ENCODE measurements at places on chromosomes 12 and 14.

- no peak overlapping the region for H3K4me3 ChIP-seq
- peaks cover 19% of the 10 kb centered on the region for H3K4me1 ChIP-seq
- no peak for DNase-seq
- no peaks in the 10 kb centered on the region for H3K36me3 ChIP-seq
- no peak overlapping the region for H3K27ac ChIP-seq
- no peaks in the 10 kb centered on the region for H3K27me3 ChIP-seq
Measured at GRCh38 chr12:82758749-82759330, 72.1 kb downstream of the TMTC2 start.

DNA sequence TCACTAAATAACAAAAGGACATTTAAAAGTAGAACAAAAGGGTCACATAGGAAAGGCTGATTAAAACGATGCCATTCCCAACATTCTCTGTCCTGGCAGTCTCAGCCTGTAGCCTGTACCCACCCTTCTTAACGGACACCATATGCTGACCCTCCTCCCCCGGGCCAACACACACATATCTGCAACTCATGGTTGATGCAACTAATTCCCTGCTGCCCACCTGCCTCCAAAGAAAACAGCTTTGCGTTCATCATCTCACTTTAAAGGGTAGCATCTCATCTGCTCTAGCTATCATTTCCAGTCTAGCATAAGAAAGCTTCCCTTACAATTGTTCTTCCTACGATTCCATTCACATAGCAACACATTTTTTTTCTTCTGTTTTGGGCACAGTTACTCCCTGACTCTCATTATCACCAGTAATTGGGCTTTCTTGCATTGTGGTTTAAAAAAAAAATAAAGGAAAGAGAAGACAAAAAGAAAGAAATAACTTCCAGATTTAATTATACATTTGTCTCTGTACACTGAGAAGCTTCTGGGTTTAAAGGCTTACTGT lies 92.9 kb downstream of the KCNC2 start:
- H3K4me1 ChIP-seq, result peaks cover 9% of the 10 kb centered on the region
- no peak overlapping the region for H3K27ac ChIP-seq
- H3K4me3 ChIP-seq, result no peak overlapping the region
- H3K36me3 ChIP-seq, result no peaks in the 10 kb centered on the region
- no peaks in the 10 kb centered on the region for H3K27me3 ChIP-seq
- no peak for DNase-seq

- no peak for DNase-seq
- H3K4me3 ChIP-seq, result peak overlapping the region; percentile 90
- H3K27ac ChIP-seq, result no peak overlapping the region
- no peaks in the 10 kb centered on the region for H3K27me3 ChIP-seq
- H3K36me3 ChIP-seq, result peaks cover 3% of the 10 kb centered on the region
Measured at GRCh38 chr14:102507857-102508312, 1.7 kb downstream of the ANKRD9 start.

- peaks cover 49% of the 10 kb centered on the region for H3K4me1 ChIP-seq
- H3K27ac ChIP-seq, result no peak overlapping the region
- H3K36me3 ChIP-seq, result peaks cover 5% of the 10 kb centered on the region
Measured at GRCh38 chr12:63917864-63918799, 73.6 kb downstream of the SRGAP1 start.

- H3K27ac ChIP-seq, result no peak overlapping the region
- no peak overlapping the region for H3K4me3 ChIP-seq
- peaks cover 10% of the 10 kb centered on the region for H3K36me3 ChIP-seq
- no peaks in the 10 kb centered on the region for H3K4me1 ChIP-seq
- DNase-seq, result no peak
Measured at GRCh38 chr14:106787626-106788025, 1261.2 kb downstream of the TMEM121 start.

DNA sequence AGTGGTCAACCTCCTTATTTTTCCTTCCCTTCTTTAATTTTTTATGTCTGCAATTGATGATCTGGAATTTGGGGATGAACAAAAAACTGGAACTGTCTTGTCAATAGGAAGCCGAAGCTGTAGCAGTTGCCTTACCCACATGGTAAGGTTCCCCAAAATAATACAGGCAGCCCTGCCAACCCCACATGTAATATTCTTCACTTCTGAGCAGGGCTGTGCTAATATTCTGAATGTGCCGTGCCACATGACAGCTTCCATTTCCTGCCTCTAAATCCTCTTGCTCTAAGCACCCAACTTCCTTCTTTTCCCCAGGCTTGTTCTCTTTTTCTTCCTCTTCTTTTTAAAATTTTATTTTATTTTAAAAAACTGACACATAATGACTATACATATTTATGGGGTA lies 39.6 kb downstream of the GPATCH2L start:
- peaks cover 13% of the 10 kb centered on the region for H3K36me3 ChIP-seq
- H3K4me1 ChIP-seq, result peaks cover 16% of the 10 kb centered on the region
- DNase-seq, result no peak

- no peak overlapping the region for H3K4me3 ChIP-seq
- DNase-seq, result no peak
- peaks cover 42% of the 10 kb centered on the region for H3K4me1 ChIP-seq
Measured at GRCh38 chr12:29559198-29559597, 61.7 kb upstream of the OVCH1 start.

GRCh38 chr14:64934338-64934929 lies 8.1 kb downstream of the GPX2 start:
- H3K4me1 ChIP-seq, result peaks cover 15% of the 10 kb centered on the region
- H3K4me3 ChIP-seq, result no peak overlapping the region
- no peaks in the 10 kb centered on the region for H3K27me3 ChIP-seq

DNA sequence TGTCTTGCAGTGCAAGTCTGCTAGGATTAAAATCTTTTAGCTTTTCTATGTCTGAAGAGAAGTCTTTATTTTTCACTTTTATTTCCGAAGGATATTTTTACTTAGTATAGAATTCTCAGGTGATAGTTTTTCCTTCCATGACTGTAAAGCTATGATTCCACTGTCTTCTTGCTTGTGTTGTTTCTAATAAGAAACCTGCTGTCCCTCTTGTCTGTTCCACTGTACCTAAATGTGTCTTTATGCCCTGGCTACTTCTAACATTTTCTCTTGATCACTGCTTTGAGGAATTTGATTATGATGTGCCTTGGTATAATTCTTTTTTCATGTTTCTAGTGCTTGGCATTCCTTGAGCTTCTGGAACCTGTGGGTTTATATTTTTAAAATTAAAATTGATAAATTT lies 228.7 kb downstream of the CACNA1C start:
- no peak for DNase-seq
- H3K4me3 ChIP-seq, result no peak overlapping the region
- no peaks in the 10 kb centered on the region for H3K27me3 ChIP-seq
- peaks cover 20% of the 10 kb centered on the region for H3K4me1 ChIP-seq

DNA sequence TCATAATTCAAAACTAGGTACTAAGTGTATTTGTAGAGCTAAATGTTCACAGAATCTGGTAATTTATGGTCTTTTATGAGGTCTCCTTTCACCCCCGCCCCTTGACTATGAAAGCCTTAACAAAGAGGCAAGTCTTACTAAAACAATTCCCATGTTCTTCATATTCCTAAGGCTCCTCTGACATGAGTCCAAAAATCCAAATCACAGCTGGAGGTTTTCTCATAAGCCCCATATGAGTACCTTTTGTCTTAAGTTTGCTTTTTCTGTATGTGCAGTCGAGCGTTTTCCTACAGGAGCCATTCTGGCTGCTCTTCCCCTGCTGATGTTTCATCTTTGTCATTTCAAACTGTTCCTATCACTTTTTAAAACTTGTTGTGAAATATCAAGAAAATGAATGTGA lies 55.2 kb downstream of the SIX1 start:
- no peaks in the 10 kb centered on the region for H3K36me3 ChIP-seq
- H3K27me3 ChIP-seq, result peaks cover 5% of the 10 kb centered on the region
- no peak overlapping the region for H3K27ac ChIP-seq
- H3K4me1 ChIP-seq, result no peaks in the 10 kb centered on the region

DNA sequence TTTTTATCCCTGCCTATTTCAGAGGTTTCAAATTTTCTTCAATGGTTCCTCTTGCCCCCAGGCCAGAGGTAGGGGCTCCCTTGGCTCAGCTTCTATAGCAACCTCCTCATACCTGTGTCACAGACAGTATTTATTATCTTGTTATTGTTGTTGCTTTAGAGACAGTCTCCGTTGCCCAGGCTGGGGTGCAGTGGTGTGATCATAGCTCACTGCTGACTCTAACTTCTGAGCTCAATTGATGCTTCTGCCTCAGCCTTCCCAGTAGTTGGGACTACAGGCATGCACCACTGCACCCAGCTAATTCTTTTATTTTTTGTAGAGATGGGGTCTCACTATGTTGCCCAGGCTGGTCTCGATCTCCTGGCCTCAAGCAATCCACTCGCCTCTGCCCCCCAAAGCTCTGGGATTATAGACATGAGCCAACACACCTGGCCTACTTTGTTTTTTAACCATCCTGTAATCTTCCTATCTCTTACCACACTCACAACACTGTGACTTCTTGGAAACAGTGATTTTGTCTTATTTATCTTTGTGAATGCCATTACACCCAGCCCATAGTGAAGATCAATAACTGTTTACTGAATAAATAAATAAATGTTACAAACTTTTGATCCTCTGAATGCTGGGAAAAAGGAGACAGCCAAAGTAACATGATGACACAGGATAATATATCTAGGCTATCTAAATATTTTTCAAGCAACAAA lies 95.9 kb downstream of the PHLDA1 start:
- peaks cover 11% of the 10 kb centered on the region for H3K4me1 ChIP-seq
- no peaks in the 10 kb centered on the region for H3K36me3 ChIP-seq
- H3K4me3 ChIP-seq, result no peak overlapping the region
- H3K27me3 ChIP-seq, result no peaks in the 10 kb centered on the region
- no peak for DNase-seq

- no peak for DNase-seq
- no peaks in the 10 kb centered on the region for H3K27me3 ChIP-seq
- H3K4me1 ChIP-seq, result peaks cover 6% of the 10 kb centered on the region
- no peak overlapping the region for H3K4me3 ChIP-seq
- H3K36me3 ChIP-seq, result no peaks in the 10 kb centered on the region
Measured at GRCh38 chr14:68705741-68706283, 87.1 kb downstream of the ZFP36L1 start.

- H3K4me3 ChIP-seq, result no peak overlapping the region
- H3K36me3 ChIP-seq, result no peaks in the 10 kb centered on the region
- H3K27ac ChIP-seq, result no peak overlapping the region
- H3K27me3 ChIP-seq, result peaks cover 75% of the 10 kb centered on the region
Measured at GRCh38 chr12:27965966-27966365, 6.6 kb downstream of the PTHLH start.

DNA sequence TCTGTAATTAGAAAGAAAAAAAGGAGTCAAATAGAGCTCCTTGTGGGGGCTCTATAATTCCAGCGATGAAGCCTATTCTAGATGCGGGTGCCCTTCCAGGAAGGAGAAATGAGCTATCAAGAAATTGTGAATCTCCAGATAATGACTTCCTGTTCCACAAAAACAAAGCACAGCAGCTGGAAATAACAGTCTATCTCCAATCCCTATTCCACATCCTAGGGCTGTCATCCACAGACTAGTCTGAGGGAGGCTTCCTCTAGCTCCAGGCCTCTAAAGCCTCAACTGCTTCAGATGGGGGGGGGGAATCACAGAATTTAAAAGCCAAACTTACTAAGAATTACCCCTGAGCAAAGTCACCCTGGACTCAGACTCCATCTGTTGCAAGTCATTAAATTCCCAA lies 77.4 kb upstream of the GTF2A1 start:
- peaks cover 16% of the 10 kb centered on the region for H3K4me1 ChIP-seq
- peaks cover 6% of the 10 kb centered on the region for H3K36me3 ChIP-seq
- DNase-seq, result no peak
- no peaks in the 10 kb centered on the region for H3K27me3 ChIP-seq
- no peak overlapping the region for H3K4me3 ChIP-seq

- no peaks in the 10 kb centered on the region for H3K36me3 ChIP-seq
- DNase-seq, result no peak
- peak overlapping the region; percentile 79 for H3K27ac ChIP-seq
- H3K27me3 ChIP-seq, result no peaks in the 10 kb centered on the region
Measured at GRCh38 chr12:78192979-78193378, 362.3 kb downstream of the NAV3 start.

GRCh38 chr12:52054833-52055730 lies 3.8 kb downstream of the NR4A1 start:
- H3K36me3 ChIP-seq, result no peaks in the 10 kb centered on the region
- peaks cover 33% of the 10 kb centered on the region for H3K4me1 ChIP-seq
- DNase-seq, result no peak
- H3K4me3 ChIP-seq, result peak overlapping the region; percentile 54
- H3K27ac ChIP-seq, result no peak overlapping the region
- H3K27me3 ChIP-seq, result peaks cover 3% of the 10 kb centered on the region

Data from neural crest cell (in vitro differentiated cells).